ENCODE measurements at places on chromosomes 1 and 21.

DNA sequence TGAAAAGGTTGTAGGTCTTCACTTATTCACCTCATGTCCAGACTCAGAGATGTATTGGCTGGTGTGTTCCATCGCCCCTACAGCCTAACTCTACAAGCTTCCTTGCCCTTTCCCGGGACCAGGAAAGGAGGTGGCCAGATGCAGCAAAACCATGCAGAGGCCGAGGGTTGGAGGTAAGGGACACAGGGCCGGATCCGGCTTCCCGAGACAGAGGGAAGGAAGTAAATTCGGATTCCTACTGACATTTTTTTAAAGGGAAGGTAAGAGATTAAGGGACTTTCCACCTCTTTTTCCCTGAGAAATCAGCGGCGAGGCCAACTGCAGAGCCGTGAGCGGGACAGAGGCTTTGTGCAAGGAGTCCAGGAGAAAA, 12.7 kb downstream of the EPHA10 start:
- DNase-seq: no peak

GRCh38 chr1:19387045-19387467, 74.9 kb downstream of the SLC66A1 start:
- no peak for DNase-seq

- peak; percentile 90 for DNase-seq
Measured at GRCh38 chr1:26321315-26322041, 3.7 kb downstream of the CD52 start.

DNA sequence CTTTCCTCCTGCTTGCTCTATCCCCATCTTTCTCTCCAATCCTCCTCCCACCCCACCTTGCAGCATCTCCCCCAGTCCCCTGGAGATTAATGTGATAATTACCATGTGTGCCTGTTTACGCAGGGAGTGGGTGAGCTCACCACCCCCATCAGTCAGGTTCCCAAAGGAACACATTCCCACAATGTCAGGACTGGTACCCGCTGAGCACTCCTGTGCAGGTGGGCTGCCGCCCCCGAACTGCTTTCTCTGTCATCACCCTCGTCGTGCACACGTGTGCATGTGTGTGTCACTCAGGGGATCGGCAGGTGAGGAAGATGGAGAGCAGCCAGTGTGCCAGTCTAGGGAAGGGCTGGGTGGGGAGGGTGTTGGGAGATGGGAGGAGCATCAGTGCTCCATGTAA, 163.4 kb downstream of the CACNA1E start:
- no peak for DNase-seq

GRCh38 chr1:30372792-30373433, 350.5 kb downstream of the MATN1 start:
- DNase-seq: no peak

- DNase-seq: no peak
Measured at GRCh38 chr1:161085165-161085564, 4.2 kb downstream of the NECTIN4 start.

- DNase-seq: no peak
Measured at GRCh38 chr21:21051109-21052055, 53.2 kb downstream of the NCAM2 start.

GRCh38 chr1:155976062-155976912, 2.1 kb downstream of the ARHGEF2 start:
- DNase-seq: peak; percentile 92

- DNase-seq: no peak
Measured at GRCh38 chr21:33950431-33951079, 35.0 kb upstream of the ATP5PO start.

DNA sequence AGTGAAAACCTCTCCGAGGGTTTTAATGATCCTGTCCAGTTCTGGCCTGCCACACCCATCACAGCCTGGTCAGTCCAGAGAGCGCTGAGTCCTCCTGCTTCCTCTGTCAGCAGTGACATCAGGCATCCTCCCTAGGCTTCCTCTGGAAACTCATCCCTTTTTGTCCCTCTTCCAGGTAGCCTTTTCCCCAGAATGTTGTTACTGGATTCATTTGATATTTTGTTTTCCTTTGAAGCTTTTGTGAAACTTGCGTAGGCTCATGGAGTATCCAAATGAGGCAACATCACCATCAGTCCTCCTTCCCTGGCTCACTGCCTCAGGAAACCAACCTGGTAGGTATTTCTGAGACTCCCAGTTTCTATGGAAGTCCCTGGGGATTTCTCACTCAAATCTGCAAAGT, 27.0 kb upstream of the IGSF3 start:
- DNase-seq: no peak

GRCh38 chr1:80933346-80933745, 867.4 kb upstream of the ADGRL2 start:
- no peak for DNase-seq

DNA sequence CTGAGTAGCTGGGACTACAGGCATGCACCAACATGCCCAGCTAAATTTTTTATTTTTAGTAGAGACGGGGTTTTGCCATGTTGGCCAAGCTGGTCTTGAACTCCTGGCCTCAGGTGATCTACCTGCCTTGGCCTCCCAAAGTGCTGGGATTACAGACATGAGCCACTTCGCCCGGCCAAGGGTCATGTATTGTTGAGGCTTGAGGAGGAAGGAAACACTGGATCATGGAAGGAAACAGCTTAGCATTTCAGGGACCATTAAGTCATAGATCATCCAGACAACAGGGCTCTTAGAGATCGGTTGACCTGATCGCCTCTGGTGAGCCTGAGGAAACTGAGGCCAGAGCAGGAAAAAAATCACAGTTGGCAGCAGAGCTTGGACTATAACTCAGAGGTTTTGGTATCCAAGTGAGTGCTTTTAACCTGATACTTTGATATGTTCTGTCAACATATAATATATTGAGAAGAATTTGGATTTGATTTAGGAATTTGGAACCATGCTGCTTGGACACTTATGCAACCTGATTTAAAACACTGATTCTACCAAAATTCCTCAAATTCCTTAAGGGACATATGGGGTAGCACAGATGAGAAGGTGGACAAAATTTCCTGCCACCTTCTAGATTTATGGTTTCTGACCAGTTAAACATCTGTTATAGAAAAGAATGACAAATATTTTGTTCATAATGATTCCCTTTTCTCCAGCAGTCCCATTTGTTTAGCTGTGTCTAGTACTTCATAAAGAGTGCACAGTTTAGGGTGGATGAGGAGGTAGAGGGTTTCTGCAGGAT, 13.1 kb upstream of the BMP8A start:
- DNase-seq: peak; percentile 40

DNA sequence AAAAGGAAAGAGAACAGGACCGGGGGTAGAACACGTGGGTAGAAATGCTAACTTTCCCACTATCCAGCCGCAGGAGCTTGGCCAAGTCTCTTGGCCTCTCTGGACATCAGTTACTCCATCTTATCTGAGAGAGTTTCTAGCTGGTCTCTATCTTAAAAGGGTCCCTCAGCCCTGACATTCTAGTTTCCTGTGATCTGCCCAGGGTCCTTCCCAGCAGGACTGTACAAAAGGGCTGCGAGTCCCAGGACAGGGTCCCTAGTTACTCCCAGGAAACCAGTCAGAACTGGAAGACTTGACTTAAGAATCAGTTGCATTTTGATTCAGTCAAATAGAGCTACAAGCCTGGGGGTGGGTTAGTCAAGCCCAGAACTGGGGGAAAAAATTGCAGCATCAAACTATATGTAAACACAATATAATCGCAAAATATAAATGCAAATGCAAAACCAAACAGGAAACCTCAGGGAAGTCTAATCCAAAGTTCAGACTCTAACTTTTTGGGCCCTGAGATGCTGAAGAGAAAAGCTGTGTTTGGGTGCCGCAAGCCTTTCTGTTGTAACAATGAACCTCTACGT, 2.9 kb downstream of the ASAP3 start:
- DNase-seq: no peak

GRCh38 chr1:18668750-18669404, 38.2 kb downstream of the PAX7 start:
- no peak for DNase-seq

GRCh38 chr1:154961207-154962155, at the start of gene PYGO2:
PYGO2 (minus strand) TSS chr1:154961782; CDS start chr1:154961576, 206 bp downstream.
- peak; percentile 83 for DNase-seq

DNA sequence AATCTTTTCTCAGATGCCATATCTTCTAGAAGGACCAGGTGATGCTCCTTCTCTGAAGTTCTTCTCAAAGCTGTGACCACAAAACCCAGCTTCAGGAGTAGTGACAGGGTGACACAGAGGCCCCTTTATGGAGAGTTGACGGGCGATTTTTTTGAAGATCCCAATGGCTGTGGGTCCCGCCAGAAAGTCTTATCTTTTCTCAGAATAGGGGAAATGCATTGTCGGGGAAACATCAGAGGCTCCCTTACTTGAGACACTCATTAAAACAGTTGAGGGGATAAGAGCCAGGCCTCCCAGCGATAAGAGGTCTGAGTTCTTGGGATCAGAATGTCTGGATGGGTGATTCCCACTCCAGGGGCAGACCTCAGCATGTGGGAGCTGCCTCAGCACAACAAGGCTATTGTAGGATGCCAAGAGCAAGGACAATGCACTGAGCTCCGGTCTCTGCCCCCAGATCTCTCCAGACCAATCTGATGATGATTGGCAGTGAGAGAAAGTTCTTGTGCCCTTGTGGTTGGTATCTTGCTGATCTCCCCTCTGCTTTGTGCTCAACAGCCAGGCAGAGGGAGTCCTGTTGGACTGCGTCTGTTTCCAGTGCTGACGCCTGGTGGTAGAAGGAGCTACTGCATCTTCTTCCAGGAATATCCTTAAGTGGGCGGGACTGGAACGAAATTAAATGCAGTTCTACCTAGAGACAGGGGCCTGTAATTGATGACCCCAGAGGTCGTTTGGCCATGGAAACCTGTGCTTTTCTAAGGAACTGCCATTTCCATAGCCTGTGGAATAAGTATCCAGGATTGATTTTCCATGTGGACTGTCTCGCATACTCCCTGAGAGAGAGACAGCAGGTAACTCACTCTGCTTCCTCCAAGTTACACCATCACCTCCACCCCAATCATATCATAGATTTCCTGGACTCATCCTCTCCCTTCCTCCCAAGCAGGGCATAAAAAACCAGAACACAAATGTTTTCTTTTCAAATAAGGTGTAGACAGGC, 6.8 kb upstream of the ACKR1 start:
- peak; percentile 87 for DNase-seq

DNA sequence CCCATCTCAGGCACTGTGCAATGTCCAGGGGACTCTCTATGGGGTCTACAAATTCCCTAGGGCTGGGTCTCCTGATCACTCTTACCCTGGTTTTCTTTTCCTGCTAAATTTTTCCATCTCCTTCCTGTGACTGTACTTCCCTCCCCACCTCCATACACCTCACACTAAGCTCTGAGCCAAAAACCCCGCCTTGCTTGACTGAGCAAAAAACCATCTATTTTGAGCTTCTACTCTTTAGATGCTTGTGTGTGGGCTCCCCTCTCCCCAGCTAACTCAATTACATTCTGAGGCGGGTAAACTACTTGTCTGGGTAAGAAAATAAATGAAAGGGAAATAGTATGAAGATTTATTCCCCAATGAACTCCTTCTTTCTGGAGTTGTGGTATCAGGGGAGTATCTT, 187.9 kb downstream of the PTPRU start:
- DNase-seq: no peak

- peak; percentile 11 for DNase-seq
Measured at GRCh38 chr1:77218477-77219165, 609 bp downstream of the PIGK start.

GRCh38 chr1:206663362-206663761, 21.3 kb upstream of the MAPKAPK2 start:
- no peak for DNase-seq

- no peak for DNase-seq
Measured at GRCh38 chr1:67733681-67734322, 48.8 kb downstream of the GADD45A start.

DNA sequence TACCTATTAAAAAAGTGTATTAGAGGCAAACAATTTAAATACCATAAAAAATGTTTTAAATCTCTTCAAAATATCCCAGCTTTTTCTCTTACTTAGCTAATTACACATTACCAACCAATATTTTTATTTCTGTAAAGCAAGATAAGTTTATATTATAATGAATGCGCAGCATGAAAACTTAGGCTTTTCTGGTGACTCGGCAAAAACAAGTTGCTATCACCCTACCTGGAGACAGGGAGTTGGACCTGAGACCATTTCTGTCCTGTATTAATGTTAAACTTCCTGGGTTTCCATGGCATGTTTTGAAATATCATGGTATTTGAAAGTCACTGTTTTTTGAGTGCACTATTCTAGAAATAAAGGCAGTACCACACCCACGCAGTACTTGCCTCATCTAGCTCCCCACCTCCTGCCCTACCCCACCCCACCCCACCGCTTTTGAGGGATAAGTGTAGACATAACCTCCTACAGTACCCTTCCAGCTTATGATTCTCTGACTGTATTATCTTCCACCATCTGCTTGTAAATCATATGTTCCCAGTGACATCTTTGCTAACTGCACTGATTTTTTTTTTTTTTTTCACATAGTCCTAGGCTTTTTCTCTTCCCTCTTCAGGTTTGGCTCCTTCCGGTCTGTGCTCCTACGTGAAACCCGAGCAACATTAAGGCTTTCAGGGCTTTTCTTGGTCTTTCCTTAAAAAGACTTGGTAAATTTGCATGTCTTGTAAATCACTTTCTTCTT, 77.5 kb downstream of the PHTF1 start:
- no peak for DNase-seq
